Erythroblast (primary cell): ENCODE measurements at places on chromosomes 1 and 21.

DNA sequence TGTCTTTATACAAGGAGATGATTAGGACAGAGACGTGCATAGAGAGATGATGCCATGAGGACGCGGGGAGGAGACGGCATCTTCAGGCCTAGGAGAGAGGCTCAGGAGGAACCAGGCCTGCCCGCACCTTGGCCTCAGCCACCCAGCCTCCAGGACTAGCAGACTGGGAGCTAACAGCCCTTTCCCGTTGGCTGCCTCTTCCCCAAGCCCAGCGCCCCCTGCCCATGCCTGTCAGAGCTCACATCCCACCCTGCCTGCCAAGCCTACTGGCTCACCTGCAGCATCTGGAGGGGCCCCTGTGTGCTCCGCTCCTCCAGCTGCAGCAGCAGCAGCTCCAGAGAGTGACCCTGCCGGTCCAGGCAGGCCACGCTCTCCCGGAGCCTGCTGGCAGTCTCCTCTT, 4.0 kb upstream of the TRIM11 start:
- no peak for DNase-seq

GRCh38 chr1:97200595-97200994, 479.0 kb downstream of the PTBP2 start:
- no peak for DNase-seq

GRCh38 chr1:39107341-39108290, 81.5 kb downstream of the NDUFS5 start:
- no peak for DNase-seq

- no peak for DNase-seq
These were observed 188.9 kb downstream of the NRIP1 start for GRCh38 chr21:14875704-14876523.

GRCh38 chr1:177858332-177858821, 111.5 kb downstream of the SEC16B start:
- DNase-seq: no peak

GRCh38 chr1:201707656-201708055, 121.3 kb upstream of the IPO9 start:
- no peak for DNase-seq

- DNase-seq: no peak
These were observed 2.4 kb upstream of the ELF3 start for GRCh38 chr1:202007805-202008489.

DNA sequence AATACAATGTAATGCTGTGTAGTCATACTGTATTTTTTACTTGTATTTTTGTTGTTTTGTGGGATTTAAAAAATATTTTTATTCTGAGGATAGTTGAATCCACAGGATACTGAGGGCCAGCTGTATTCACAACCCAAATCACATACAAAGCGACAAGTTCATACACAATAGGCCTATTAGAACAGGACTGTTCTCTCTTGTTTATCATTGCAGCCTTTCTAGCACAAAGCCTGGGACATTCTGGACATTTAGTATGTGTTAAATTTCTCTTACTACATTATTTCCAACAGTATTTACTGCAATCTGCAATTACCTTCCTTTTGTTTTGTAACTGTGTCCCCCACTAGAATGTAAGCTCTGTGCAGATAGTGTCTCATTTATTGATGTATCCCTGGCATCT, 65.4 kb downstream of the SLC35A3 start:
- no peak for DNase-seq

- DNase-seq: no peak
These were observed 2.1 kb downstream of the GNAT2 start for GRCh38 chr1:109617291-109617801.

GRCh38 chr1:161166669-161167548, 683 bp downstream of the PPOX start:
- DNase-seq: peak; percentile 89

- no peak for DNase-seq
These were observed 31.9 kb upstream of the RAP1A start for GRCh38 chr1:111587509-111588174.

- DNase-seq: no peak
These were observed 97.9 kb upstream of the MARK1 start for GRCh38 chr1:220430059-220430458.

DNA sequence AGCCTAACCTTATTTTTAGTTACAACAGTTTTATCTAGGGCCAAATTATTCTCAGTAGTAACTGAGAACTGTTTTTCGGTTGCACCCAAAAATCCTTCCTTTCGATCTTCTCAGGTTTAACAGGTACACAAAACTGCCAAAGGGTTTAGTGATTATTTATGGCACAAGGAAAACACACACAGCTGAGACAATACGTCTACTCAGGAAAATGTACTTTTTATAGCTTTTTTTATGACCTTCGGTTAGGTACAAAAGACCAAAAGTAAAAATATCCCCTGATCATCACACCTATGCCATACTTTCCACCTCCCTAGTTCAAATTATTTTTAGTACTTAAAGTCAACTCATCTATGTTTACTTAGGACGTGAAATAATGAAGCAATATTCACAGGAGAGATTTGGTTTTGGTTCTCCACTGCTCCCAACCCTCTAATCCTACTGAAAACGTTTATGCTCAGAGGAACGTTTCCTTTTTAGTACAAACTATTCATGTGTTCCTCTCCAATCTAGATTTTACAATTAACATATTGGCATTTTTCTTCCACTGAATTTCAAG, 48.7 kb downstream of the TTLL7 start:
- no peak for DNase-seq

DNA sequence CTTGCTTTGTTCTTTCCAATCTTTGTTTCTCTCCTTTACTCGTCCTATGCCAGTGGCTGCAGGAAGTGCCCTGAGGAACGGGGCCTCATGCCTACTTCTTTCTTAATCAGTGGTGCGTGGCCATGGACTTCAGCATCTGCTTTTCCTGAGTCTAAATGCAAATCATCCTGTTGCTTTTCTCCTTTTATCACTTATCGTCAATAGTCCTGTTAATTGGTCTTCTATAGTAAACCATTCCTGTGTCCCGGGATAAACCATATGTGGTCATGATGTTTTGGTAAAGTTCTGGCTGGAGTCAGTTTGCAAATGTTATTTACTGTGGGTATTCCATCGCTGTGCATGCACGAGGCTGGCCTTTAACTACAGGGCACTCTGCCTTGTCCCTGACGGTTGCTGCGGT, 47.5 kb downstream of the AGPAT3 start:
- no peak for DNase-seq

DNA sequence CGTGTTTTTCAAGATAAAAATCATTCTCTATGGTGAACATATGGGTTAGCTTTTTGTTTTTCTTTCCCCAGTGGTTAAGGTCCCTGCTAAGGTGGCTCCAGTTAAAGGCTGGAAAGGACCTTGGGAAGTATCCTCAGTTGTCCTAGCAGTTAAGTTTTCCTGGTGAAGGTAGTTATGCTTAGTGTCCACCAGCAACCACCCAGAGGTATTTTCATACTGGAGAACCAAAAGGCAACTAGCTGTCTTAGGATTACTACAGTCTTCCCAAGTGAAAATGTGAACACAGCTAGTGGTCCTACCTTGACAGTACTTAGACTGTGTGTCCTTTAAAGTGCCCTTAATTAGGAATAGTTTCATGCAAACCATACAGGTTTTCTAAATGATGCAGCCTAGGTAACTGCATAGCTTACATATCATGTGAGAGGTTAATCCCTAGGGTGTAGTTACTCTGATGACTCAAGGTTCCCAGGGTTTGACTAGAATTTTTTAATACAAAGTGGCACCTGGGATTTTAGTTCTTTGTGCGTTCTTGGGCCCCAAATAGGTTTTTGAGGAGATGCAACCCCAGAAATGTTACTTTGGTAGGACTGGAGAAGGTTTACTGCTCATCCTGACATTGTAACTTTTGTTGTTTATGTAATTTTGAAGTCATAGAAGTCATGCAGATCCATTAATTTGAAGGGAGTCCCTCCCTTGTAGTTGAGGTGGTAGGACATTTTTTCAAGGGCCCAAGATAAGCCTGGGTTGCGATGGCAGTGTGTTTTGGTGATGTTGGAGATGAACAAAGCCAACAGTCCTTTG, 36.5 kb downstream of the YY1AP1 start:
- no peak for DNase-seq

DNA sequence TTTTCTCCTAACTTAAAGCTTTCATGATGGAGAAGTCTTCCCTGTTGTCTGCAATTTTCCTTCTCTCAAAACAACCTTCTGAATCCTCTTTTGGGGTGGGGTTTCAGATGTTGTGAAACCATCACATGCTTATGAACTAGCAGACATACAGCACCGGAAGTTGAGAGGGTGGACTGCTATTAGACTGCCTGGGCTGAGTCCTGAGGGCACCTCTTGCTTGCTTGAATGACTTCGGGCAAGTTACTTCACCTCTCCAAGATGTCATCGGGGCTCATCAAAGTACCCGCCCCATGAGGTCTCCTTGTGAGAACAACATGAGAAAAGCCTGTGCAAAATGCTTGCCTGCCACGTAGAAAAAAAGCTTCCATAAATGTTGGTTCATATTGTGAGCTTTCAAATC, 89.6 kb downstream of the CCDC185 start:
- DNase-seq: no peak

DNA sequence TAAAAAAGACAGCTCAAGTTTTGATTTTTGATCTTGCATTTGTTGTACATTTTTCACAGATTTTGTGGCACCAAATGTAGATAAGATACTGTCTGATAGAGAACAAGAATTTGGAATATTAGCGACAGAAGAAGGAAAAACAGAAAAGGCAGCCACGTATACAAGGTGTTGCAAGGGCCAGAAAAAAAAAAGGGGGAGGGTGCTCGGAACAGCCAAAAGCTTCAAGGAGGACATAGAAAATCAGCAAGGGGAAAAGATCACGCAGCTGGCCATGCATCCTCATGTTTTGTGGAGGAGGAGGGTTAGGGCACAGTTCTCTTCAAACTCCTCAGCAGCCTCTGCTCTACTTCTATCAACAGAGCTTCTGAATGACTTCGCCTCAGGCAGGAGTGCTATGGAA, 80.7 kb upstream of the MROH9 start:
- no peak for DNase-seq
